ENCODE measurements at places on chromosomes 16 and 17.

DNA sequence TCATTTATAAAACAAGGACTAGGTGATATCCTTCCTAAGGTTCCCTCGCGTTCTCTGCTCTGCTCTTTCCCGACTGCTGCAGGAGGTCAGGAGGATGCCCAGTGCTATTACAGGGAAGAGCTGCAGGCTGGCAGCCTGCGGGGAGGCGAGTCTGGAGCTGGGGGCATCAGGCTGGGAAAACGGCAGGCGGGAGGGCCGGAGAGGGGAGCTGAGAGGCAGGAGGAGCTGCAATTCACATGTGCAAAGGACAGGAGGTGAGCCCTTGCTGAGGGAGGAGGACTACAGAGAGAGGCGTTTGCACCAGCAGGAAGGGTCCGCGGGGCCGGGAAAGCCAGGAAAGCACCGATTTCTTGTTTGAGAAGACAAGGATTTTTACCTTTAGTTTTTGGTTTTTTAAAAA lies 8.1 kb downstream of the ADAD2 start:
- DNase-seq = no peak

- DNase-seq = no peak
These were observed 559 bp downstream of the CLUH start for GRCh38 chr17:2710803-2711607.

DNA sequence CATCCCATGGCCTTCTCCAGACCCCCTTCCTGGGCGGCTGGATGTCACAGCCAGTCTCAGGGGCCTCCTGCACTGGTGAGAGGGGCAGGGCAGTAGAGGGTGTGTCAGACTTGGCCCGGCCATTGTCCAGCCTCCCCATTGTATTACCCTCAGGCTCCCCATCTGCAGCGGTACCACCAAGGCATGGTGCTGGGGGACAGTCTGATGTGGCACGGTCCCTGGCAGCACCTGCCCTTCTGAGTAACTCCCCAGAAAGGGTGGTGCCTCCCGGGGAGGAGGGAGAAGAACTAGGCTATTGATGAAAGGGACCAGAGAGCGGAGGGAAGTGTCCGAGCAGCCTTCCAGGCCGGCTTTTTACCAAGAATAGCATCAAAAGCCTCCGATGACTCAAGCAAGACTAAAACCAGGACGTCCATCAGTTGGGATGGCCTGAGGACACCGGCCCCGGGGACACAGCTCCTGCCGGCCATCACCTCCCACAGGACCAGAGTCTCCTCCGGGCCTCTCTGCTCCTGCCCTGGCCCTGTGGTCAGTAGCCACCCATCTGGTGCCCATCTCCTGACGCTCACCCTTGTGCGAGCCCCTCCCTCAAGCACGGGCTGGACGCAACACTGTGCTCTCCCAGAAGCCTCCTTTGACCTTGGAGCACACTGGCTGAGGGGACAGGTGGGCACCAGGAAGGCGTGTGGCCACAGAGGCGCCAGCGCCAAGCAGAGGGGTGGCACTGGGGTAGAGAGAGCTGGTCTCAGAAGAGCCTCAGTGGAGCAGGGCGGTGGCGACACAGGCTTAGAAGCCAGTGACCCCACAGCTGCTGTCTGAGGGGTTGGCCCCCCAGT lies 5.8 kb upstream of the CPNE7 start:
- DNase-seq = no peak

DNA sequence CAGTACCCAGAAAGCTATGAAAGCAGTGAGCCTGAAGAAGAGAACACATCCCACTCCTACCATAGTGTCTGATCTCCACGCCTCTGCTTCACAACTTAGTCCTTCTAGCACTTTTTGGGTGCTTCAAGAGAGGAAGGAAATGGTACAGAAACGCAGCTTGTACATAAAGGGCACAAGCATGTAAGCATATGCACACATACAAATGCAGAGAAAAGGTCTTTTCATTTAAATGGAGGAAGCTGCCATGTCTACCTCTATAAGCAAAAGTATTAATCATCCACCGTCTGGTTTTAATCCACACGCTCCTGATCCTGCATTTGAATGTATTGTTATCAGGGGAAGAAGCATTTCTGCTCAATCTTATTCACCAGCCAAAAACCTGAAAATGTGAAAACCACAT lies 100.7 kb downstream of the HIC1 start:
- no peak for DNase-seq

DNA sequence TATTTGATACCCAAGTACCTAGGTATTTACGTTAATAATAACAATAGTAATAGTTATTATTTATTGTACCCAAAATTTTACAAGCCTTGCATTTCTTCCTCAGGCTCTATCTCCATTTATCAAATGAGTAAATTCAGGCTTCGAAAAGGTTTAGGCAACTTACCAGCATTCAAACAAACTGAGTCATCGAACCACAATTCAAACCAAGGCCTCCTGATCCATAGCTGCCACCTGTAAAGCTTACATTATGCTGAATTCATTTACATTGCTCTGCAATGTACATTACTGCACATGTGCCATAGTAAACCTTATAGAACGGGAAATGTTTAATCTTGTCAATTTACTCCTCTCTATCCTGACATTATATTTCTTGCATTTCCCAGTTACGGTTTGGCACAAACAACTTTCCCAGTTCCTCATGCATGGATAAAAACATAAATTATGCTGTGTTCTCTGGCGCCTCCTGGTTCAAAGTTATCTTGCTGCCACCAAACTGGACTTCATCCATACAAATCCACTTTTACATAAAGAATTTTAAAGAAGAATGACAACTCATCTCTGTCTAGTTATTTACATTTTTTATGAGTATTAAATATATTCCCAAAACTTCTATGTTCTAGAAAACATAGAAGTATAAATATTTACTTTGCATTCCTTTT lies 360.6 kb upstream of the SOX9 start:
- DNase-seq = no peak

DNA sequence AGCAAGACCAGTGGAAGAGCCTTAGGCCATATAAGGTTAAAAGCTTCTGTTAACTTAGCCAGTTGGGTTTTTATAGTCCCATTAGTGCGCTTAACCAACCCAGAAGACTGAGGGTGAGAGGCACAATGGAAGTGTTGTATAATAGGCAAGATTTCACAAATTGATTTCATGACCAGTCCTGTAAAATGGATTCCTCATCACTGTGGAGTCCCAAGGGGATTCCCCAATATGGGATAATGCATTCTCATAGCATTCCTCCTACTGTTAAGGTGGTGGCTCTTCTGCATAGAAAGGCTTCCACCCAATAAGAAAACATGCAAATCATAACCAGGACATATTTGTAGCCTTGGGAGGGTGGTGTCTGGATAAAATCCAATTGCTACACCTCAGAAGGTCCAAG lies 22.1 kb upstream of the B4GALNT2 start:
- DNase-seq = no peak

All from CD4-positive, alpha-beta T cell treated with Interleukin-15 for 4 hours (primary cell).